ENCODE measurements at places on chromosomes 16 and 17.

DNA sequence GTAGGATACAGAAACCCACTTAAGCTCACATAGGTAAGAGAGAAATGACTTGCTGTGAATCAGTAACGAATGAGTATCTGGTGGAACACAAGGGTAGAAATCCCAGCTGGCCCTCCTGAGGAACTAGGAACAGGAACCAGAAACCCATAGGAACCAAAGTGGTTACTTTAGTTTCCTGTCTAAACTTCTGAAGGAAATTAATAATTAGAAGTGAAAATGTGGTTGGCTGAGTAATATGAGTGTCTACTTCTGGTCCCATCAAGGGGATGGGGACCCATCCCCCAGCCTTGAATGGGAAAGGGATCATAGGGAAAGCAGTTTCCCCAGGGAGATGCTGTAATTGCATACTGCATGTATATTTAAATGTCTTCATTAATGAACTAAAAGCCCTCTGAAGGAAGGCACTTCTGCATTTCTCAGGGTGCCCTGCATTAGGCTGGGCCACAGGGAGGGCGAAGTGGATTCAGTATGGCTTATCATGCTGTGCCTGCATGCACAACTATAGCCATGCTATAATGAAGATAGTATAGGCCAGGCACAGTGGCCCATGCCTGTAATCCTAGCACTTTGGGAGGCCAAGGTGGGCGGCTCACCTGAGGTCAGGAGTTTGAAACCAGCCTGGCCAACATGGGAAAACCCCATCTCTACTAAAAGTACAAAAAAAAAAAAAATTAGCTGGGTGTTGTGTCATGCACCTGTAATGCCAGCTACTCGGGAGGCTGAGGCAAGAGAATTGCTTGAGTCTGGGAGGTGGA lies 45.6 kb downstream of the CYB5B start:
- DNase-seq: peak; percentile 88

GRCh38 chr17:29347831-29348629 lies 42.1 kb upstream of the TAOK1 start:
- DNase-seq: no peak

GRCh38 chr16:21617607-21618006 lies 18.2 kb downstream of the METTL9 start:
- peak; percentile 93 for DNase-seq

DNA sequence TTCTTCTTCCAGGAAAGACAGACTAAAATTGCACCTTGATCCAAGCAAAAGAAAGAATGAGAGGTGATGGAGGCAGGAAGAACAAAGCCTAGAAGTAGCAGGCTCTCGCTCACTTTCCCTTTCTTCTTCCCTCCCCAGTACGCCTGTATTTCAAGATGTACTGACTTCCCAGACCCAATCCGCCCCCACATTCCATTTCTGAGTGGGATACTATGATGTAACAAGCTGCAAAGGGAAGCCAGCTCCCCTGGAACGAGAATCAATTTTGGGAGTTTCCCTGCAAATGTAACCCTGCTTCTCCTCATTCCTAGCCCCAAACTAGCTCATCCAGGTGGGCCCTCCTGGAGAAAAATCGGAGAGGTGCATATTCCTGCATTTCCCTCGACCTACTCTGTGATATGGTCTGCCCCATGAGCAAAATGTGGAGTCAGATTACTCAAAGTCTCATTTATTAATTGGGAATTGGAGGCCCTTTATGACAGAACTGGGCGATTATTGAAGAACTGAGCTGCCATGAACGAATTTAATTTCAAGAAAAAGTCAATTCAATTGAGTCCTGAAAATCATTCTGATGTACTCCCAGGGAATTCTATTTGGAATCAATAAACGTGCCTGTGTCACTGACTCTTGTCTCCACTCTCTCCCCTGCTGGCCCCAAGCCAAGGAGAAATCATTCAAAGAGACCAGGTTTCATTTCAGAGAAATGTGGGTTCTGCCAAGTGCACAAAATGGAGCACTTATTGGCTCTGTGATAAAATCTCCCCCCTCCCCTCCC lies 398.9 kb downstream of the SHISA9 start:
- DNase-seq: no peak

GRCh38 chr17:12256380-12256995 lies 235.8 kb downstream of the MAP2K4 start:
- DNase-seq: peak; percentile 43

DNA sequence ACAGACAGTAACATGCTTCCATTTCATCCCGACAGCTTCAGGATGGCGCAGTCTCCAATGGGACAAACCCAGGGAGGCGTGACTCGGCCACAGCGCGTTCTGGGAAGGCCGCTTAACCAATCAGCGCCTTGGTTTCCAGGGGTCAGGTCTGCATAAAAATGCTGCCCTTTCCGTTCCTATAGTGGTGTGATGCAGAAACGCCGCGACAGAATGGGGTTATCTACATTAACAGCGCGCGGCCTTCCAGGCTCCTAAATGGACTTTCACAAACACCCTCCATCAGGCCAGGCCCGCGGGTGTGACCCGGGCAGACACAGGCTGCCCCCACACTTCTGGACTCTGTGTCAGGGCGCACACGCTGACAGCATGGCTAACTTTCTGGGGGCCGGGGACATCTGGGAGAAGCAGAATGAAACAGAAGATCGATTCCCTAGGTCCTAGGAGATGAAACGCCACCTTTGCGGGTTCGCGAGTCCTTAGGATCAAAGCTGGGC lies 792 bp downstream of the TMEM231 start:
- DNase-seq: peak; percentile 19

DNA sequence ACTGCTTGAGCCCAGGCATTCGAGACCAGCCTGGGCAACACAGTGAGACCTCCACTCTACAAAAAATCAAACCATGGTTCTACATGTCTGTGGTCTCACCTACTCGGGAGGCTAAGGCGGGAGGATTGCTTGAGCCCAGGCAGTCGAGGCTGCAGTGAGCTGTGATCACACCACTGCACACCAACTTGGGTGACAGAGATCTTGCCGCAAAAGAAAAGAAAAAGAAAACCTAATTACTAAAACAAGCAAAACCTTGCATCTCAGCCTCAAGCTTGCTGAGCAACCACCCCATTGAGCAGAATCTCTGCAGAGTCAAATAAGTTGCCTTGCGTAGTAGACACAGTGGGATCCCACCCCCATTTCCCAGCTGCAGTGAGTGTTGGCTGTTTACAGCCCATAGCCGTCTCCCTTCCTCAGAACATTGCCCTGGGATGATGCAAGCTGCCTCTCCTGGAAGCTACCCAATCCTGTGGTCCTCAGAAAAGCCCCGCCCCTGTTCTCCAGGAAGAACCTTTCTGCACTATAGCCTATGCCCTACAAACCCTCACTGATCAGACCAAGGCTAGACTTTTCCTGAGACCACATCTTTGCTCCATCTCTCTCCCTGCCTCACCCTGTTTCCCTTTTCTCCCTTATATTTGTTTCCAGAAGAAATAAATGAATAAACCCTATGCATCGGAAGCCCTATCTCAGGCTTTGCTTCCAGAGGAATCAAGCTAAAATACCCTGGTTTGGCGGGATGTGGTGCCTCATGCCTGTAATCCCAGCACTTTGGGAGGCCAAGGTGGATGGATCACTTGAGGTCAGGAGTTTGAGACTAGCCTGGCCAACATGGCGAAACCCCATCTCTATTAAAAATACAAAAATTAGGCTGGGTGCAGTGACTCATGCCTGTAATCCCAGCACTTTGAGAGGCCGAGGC lies 16.7 kb upstream of the ERN2 start:
- no peak for DNase-seq

- DNase-seq: peak; percentile 46
Measured at GRCh38 chr17:17568772-17569195, 22.7 kb downstream of the PEMT start.

DNA sequence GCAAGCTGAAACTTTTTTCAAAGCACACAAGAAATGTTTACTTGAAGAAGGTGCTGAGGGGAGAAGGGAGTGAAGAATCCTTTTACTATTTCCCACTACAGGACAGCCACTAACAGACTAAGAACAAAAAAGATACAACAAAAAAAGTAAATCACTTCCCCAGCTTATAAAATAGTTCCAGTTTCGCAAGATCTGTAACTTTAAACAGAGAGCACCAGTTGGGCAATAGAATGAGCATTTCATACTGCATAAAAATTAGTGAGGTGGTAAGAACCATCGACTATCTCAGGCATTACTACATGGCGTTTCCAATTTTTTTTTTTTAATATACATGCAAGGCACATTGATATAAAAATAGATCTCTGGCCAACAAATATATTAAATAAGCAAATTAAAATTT lies 11.1 kb downstream of the CRYBA1 start:
- DNase-seq: no peak

DNA sequence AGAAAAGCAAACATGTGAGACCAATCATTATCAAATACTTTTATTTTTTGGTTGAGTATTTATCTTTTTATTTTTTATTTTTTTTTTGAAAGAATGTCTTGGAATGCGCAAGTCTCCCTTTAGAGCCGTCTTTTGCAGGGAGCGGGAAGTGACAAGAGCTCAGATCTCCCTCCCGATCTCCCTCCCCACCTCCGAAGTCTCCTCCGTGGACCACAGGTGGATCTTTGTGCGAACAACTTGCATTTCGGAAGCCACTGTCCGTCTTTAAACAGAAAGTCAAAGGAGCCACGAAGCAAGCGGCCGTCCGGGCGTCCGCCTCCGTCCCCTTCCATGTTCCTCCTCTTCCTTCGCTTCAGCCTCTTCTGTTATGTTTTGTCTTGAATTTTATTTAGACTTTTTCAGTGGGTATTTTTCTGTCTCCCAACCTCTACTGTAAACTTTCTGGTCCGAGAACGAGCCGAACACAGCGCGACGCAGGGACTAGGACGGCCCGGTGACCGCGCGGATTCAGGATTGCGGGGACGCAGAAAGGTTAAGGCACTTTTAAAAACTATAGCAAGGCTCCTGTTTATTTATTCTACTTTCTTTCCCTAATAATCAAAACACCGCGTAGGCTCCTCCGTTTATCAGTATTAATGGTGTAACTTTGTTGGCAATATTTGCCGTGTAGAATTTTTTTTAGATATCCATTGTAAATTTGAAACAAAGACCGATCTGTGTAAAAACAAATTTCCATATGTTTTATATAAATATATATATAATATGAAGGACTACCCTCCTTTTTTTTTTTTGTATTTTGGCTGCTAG lies 3.3 kb downstream of the FOXF1 start:
- DNase-seq: no peak

DNA sequence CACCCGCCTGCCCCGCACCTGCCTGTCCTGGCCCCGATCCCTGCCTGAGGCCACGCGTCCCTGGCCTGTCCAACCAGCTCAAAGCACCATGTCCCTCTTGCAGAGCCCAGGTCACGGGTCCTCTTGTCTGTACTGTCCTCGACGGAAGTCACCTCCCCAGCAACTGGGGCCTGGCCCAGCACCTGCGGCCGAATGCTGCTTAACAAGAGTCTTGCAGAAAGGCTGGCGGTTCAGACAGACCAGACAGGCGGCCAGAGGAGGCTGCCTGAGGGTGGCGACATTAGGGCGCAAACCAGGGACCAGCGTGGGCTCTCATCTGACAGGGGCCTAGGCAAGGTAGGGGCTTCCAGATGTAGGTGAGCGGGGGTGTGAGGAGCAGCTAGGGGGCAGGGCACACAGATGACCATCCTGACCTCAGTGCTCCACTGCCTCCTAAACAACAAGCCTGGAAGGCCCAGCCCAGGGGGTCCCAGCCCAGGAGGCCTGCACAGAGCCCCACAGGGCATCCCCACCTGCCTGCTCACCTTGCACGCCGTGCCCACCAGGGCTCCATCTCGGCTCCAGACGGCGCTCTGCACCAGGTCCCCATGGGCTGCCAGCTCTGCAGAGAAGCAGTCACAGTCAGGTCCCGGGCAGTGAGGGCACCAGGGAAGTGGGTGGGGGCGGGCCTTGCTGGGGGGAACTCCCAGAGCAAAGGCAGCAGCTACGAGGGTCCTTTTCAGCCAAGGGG lies 11.3 kb downstream of the CORO7 start:
- no peak for DNase-seq

DNA sequence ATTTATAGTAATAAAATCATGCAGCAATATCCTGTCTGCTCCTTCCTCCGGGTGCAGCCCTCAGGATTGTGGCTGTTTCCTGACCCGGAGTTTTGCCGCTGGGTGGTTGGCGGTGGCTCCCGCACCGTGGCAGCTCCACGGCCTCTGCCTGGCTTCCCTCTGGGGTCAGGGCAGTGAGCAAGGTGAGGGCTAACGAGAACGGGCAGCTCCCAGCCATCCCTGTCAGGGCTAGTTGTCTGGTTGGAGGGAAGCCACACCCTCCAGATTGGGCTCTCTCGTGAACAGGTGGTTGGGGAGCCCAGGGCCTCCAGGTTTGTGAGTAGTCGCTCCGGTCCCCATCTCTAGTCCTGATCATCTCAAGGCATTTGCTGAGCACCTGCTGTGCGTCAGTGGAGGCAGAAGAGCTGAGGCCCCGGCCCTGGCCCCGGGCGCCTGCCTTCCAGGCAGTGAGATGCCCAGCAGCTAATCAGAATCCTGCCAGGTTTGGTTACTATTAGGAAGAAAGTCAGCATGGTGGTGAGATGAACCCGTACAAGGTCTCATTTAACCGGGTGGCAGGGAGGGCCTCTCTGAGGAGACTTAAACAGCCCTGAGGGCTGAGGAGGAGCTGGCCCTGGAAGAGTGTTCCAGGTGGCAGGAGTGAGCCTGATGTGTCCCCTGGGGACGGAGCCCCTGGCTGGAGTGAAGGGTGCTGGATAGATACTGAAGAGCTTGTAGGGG lies 2.3 kb upstream of the NUDT16L1 start:
- DNase-seq: no peak

GRCh38 chr17:21678393-21679081 lies 13.8 kb upstream of the KCNJ18 start:
- DNase-seq: no peak

DNA sequence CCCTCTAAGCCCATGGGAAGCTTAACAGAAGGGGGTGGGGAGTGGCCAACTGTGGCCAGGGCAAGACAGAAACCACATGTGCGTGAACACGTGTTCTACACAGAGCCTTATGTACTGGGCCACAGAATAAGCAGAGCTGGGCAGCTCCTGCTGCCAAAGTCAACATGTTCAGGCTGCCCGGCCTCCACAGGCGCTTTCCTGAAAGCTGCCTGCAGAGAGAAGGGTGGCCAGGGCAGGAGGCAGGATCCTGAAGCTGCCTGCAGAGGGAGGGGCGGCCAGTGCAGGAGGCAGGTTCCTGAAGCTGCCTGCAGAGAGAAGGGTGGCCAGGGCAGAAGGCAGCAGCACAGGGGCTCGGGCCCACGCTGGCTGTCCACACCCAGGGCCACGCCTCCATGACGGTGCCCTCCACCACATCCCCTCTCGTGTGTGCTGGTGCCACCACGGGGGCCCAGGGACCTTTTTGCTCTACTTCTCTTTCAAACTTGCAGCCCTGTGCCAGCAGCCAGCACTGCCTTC lies 79.5 kb downstream of the ANKRD11 start:
- peak; percentile 83 for DNase-seq

DNA sequence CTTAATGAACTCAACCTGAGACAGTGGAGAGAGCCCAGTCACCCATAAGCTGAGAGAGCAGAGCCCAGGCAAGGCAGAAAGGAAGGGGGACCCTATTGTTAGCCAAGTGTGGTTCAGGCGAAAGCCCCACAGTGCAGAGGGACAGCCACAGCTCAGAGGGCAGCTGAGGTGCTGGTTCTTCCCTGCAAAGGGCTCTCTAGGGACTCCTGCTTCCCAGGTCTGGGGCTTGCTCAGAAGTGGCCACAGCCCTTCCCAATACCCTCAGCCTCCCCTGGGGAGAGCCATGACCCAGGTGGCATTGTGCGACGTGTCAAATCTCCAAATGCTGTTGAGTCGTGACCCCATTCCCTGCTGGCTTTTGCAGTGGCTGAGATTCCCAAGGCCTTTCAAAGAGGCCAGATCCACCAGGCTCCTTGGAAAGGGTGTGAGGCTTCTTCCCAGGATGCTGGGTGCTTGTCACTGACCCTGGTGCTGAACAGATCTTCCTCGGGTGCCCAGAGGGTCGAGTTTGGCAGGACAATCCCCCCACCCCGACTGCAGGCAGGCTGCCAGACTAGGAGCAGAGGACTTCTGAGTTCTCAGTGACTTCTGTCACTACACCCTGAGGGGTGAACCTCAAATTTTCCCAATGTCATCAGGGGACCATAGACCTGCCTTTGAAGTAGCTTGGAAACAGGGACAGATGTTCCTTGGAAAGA lies 2.5 kb upstream of the CCL17 start:
- no peak for DNase-seq
